Stimulated activated CD4-positive, alpha-beta T cell treated with anti-CD3 and anti-CD28 coated beads, Interleukin-1b, Interleukin-23, amount 100 ng/mL, for 48 hours (primary cell): ENCODE measurements at places on chromosomes 13 and 19.

GRCh38 chr13:44243198-44243857 is 130.3 kb upstream of the SERP2 start:
- peak; percentile 38 for DNase-seq

GRCh38 chr13:109249780-109250528 is 536.4 kb downstream of the IRS2 start:
- no peak for DNase-seq

- DNase-seq = no peak
These were observed 185.3 kb downstream of the EFNB2 start for GRCh38 chr13:106350208-106350607.

DNA sequence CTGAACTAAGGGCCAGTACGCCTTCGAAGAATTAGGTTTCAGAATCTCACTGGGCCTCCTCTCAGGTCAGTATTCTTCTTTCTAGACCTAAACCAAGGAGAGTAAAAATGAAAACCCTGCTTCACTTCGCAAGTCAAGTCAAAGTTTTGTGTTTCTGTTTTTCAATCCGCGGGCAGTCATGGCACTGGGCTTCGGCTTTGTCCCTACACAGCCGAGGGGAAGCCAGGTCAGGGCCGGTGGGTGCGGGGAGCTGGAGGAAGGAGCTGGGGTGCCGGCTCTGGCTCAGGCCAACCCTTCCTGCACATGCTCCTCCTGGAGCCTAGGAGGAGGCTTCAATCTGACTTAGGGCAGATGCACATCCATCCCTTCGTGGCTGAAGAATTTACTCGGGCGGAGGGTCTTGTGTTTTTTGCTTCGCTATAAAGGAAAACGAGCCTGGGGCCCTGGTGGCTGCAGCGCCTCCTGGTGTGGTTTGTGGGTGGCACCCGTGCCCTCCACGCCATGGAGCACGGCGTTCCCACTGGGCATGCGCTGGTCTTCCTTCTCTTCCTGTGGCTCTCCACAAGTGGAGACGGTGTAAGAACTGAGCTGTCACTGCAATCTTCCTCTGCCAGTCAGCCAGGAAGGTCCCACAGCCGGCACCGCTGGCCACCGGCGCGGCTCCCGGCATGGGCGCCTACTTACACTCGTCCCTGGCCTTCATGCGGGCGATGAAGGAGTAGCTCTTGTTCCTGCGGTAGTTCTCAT is 22.5 kb downstream of the C19orf44 start:
- no peak for DNase-seq

GRCh38 chr19:11293433-11294389 is 2.2 kb upstream of the TSPAN16 start:
- peak; percentile 82 for DNase-seq

GRCh38 chr13:110128546-110128945 is 178.4 kb downstream of the COL4A1 start:
- DNase-seq = no peak

GRCh38 chr19:19056636-19057275 is 7.0 kb upstream of the SLC25A42 start:
- no peak for DNase-seq

GRCh38 chr13:53612200-53612599 is 583.6 kb downstream of the OLFM4 start:
- DNase-seq = no peak

DNA sequence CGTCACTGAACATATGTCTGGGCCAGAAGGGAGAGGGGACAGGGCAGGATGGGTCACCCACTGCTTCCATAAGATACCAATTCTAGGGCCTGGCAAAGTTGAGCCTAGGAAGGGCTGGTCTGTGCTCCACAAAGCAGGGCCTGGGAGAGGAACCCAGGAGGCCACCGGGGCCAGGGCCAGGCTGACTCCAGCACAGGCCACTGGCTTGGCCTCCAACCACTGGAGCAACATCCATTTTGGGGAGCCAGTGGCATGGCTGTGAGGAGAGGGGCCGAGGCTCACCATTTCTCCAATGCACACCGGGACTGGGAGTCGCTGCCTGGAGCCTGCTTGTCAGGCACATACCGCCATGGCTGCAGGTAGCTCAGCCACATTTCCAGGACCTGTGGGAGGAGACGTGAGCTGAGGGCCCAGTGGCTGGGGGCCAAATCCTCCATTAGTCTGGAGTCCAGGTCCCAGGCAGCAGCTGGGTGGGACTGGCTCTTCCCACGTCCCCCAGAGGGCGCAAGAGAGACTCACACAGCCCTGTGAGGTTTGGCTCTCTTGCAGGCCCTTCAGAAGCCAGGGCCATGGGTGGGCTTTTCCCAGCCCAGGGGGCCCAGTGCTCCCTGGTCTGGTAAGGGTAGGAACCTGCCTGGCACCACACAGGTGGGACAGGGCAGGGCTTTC is 27.7 kb downstream of the TUBA3C start:
- peak; percentile 13 for DNase-seq

DNA sequence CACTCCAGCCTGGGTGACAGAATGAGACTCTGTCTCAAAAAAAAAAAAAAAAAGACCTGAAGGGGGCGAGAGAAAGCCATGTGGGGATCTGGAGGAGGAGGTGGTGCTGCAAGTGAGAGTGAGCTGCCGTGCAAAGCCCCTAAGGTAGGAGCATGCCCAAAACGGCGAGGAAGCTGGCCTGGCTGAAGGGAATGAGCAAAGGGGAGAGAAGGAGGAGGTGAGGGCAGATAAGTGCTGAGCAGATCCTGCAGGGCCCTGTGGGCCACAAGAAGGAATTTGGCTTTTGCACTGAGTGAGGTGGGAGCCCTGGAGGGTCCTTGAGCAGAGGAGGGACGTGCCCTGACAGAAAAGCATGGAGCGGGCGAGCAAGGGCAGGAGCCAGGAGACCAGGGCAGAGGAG is 19.4 kb upstream of the ADGRE5 start:
- DNase-seq = no peak

DNA sequence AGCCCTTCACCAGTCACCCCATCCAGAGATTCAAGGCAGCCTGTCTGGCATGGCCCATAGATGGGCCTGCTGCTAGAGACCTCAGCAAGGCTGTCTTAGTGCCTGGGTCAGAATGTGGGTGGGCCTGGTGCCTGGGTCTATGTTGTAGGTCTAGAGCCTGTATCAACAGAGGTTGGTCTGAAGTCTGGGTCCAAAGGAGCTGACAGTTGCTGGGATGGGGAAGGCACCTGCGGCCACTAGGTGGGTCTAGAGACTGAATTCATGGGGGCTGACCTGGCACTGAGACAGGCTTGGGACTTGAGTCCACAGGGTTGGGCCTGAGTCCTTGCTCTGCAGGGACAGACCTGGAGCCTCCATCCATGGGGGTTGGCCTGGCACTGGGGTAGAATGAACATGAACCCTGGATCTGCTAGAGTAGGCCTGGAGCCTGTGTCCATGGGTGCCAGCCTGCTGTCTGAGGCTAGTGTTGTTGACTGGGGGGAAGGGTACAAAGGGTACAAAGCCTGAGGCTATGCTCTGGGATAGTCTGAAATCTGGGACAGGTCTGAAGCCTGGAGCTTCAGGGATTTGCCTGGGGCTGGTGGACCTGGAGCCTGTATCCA is 516.8 kb downstream of the OLFM4 start:
- no peak for DNase-seq

- no peak for DNase-seq
These were observed 54.0 kb upstream of the GTF3A start for GRCh38 chr13:27370305-27370872.

DNA sequence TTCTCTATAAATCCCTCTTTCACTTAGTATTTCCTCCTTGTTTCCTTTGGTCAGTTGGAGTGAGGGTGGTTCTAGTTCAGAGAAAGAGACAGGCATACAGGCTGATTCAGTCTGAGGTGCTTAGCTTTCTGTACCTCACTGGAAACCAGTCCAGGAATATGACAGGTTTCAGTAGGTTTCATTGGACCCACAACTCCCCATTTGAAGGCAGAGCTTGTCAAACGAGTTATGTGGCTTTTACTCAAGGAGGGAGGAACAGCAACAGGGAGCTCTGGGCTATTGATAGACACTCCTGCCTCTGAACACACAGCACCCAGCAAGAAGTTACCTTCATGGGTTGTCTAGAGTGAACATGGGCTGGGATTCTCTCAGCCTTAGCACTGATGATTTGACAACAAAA is 14.5 kb downstream of the ACTN4 start:
- DNase-seq = no peak

DNA sequence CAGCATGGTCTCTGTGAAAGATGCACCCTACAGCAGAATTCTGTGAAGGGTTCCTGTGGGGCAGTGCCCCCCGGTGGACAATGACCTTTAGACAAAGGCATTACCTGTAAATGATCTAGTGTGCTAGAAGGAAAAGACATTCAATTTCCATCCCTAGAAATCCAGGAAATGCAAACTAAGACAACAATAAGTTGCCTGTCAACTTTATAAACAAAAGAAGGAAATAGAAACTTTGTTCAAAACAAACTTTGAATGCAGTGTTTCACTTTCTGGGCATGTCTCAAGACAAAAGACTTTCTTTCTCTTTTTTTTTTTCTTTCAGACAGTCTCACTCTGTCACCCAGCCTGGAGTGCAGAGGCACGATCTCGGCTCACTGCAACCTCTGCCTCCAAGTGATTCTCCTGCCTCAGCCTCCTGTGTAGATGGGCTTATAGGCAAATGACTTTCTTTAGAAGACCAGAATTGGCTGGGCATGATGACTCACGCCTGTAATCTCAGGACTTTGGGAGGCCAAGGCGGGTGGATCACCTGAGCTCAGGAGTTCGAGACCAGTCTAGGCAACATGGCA is 15.5 kb downstream of the TEX101 start:
- no peak for DNase-seq

GRCh38 chr13:42420304-42420703 is 148.4 kb downstream of the AKAP11 start:
- peak; percentile 68 for DNase-seq

GRCh38 chr19:45250832-45251451 is at the start of gene MARK4:
Gene MARK4, plus strand, starts transcription at chr19:45251271. Its CDS starts 318 bp downstream, at chr19:45251589.
- DNase-seq = peak; percentile 33

- no peak for DNase-seq
These were observed 673.4 kb upstream of the ARGLU1 start for GRCh38 chr13:107241381-107241780.

- no peak for DNase-seq
These were observed 16.3 kb downstream of the ZNF565 start for GRCh38 chr19:36198119-36198518.

DNA sequence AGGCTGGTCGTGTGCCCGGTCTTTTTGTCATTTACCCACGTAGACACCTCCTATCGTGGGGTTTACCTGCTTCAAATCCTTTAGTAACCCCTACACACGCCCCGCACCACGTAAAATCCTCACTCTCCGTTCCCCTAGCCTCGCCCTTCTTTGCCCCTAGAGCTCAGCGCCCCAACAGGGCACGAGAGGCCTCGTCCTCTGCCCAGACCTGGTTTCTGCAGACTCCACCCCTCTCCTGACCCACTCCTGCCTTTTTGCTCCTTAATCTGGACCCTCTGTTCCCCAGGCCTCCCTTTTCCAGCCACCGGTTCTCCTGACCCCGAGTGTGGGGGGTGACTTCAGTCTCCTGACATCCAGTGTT is 412 bp downstream of the ZNF528 start:
- DNase-seq = peak; percentile 9

DNA sequence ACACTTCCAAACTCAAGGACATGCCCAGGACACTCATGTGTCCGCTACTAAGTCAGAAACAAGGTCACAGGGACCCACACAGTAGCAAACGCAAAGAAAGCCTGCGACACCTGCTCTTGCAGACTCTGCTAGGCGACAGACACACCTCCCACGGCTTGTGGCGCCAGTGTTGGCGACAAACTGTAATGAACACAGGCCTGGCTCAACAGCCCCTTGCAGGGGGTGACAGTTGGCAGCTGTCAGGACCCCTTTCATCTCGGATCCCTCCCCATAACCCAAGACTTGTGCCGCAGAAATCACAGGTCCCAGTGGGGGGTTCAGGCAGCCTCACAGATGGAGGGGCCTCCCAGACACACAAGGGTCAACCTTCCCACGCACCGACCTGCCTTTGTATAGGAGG is 364 bp downstream of the CKM start:
- no peak for DNase-seq

DNA sequence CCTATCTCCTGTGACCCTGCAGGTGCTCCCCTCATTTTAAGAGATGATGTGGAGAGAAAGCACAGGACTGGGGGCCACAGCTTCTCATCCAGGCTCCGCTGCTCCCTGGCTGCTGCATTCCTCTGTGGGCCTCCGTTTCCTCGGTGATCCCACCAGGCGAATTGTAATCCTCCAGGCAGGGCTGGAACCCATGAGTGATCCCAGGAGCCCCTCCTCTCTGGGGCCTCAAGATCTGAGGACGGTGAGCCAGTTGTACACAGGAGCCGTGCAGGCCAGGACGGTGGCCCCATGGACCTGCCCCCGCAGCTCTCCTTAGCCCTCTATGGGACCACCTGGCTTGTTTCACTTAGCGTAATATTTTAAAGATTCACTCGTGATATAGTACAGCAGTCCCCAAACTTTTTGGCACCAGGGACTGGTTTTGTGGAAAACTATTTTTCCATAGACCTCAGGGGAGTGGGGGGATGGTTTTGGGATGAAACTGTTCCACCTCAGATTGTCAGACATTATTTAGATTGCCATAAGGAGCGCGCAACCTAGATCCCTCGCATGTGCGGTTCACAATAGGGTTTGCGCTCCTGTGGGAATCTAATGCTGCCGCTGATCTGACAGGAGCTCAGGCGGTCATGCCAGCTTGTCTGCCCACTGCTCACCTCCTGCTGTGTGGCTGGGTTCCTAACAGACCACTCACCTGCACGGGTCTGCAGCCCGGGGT is 5.6 kb downstream of the FFAR3 start:
- no peak for DNase-seq

- no peak for DNase-seq
These were observed 68.6 kb upstream of the IPO5 start for GRCh38 chr13:97884707-97885468.

DNA sequence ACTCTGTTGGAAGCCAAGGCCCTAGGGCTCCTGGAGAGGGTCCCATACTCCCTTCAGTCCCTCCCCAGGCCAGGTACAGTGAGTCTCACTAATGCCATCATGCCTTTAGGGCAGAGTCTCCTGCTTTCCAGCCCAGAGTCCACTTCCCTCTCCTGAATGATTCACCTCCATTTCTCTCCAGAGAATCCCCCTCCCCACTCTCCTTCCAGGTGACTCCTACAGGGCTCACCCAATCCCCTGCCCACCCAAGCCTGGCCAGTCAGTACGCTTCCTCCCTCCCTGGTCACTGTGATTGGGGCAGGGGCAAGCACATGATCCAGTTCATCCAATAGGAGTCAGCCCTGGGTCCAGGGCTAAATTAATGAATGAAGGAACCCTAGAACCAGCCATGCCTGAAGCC is 35.0 kb upstream of the PNMA8B start:
- no peak for DNase-seq

GRCh38 chr19:19444681-19445155 is 39.2 kb downstream of the GATAD2A start:
- DNase-seq = no peak

- no peak for DNase-seq
These were observed 63.7 kb upstream of the NPAS1 start for GRCh38 chr19:46955813-46956371.

DNA sequence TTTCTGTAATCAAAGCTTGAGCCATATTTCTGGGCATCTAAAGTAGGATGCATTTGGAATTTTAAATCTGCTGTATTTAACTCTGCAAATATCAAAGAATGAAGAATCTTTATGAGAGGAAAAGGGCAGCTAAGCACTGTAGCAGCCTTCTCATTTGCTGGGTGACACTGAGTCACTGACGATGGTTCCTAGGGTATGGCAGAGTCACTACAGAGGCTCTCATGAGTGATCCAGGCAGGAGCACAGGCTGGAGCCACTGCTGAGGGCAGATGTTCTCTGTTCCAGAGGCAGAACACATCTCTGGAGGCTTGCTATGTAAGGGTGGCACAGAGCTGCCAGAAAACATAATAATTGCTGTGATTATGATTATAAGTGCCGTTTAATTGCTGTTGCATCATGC is 340.7 kb upstream of the HTR2A start:
- DNase-seq = no peak

- DNase-seq = no peak
These were observed 27.3 kb downstream of the TMEM255B start for GRCh38 chr13:113786262-113786841.
